Activated CD8-positive, alpha-beta memory T cell treated with anti-CD3 and anti-CD28 coated beads for 36 hours (primary cell): ENCODE measurements at places on chromosomes 16 and 17. TPM values are rescaled to one million over a fixed set of nuclear protein-coding genes. Genes with fewer than 3 reads are reported as not detected.

MT1G gene
- total RNA-seq = 16.6 TPM

DLX4 gene
- 0.97 TPM for total RNA-seq

ENPP7 gene
- total RNA-seq = not detected

NDEL1 gene
- total RNA-seq = 52.4 TPM

TEKT3 gene
- not detected for total RNA-seq

TMEM98 gene
- not detected for total RNA-seq

ASPHD1 gene
- 1.8 TPM for total RNA-seq

WSCD1 gene
- total RNA-seq = 0.27 TPM

KRTAP4-4 gene
- not detected for total RNA-seq

PITPNM3 gene
- total RNA-seq = 0.44 TPM

CACNG5 gene
- total RNA-seq = not detected

CACNG3 gene
- not detected for total RNA-seq

HASPIN gene
- 18.4 TPM for total RNA-seq

LITAFD gene
- total RNA-seq = not detected

PRSS33 gene
- 0.13 TPM for total RNA-seq

BAIAP3 gene
- 0.34 TPM for total RNA-seq

SP6 gene
- not detected for total RNA-seq

CALB2 gene
- total RNA-seq = not detected

VMO1 gene
- total RNA-seq = 0.29 TPM

ADAP2 gene
- total RNA-seq = 0.65 TPM

TNFRSF13B gene
- total RNA-seq = not detected

MYH3 gene
- 3.5 TPM for total RNA-seq

EVPL gene
- total RNA-seq = 0.10 TPM

USP32 gene
- total RNA-seq = 27.0 TPM

TOM1L1 gene
- total RNA-seq = 0.86 TPM

PDIA2 gene
- not detected for total RNA-seq

DNASE1L2 gene
- 1.3 TPM for total RNA-seq

KRT15 gene
- total RNA-seq = not detected

C1QL1 gene
- total RNA-seq = not detected

COG4 gene
- total RNA-seq = 39.4 TPM

SLC52A1 gene
- 0.21 TPM for total RNA-seq

PRSS8 gene
- total RNA-seq = not detected

ARHGAP44 gene
- 0.06 TPM for total RNA-seq

PLD6 gene
- total RNA-seq = 22.2 TPM

ASIC2 gene
- total RNA-seq = not detected

SPAG9 gene
- 42.8 TPM for total RNA-seq

PERCC1 gene
- 0.70 TPM for total RNA-seq

GUCY2D gene
- not detected for total RNA-seq

PPY gene
- total RNA-seq = not detected

SCGB1C2 gene
- total RNA-seq = not detected

PYDC1 gene
- not detected for total RNA-seq

TCF25 gene
- 146 TPM for total RNA-seq

LLGL2 gene
- 10.6 TPM for total RNA-seq

SOX9 gene
- not detected for total RNA-seq

TBC1D3H gene
- total RNA-seq = 1.0 TPM

KRT12 gene
- not detected for total RNA-seq

SLC47A1 gene
- total RNA-seq = 0.27 TPM
